NCI-H1417 (cell line): ENCODE measurements at places on chromosomes 5 and 9.

DNA sequence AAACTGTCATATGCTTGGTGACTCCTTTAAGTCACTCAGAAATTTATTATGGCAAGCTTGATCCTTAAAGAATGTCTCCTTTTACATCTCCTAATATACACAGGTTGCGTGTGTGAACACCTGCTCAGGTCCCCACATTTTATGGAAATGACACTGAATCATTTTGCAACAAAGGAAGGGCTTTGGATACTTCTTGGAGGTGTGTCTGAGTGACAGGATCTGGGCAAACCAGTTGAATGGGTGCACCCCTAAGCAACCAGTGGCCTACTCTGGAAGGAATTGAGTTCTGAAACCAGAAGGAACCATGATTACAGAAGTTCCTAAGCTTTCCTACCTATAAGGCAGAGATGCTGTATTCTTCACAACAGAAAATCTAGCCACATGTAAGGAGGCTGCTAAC lies 483.9 kb upstream of the KLF4 start:
- no peak for DNase-seq

- DNase-seq = no peak
Measured at GRCh38 chr5:39570403-39571027, 145.7 kb upstream of the DAB2 start.

- no peak for DNase-seq
Measured at GRCh38 chr5:136115183-136115865, 17.3 kb upstream of the SMAD5 start.

GRCh38 chr5:180808461-180809000 lies 5.9 kb upstream of the MGAT1 start:
- DNase-seq = no peak

- DNase-seq = no peak
Measured at GRCh38 chr5:159746707-159747106, 169.6 kb upstream of the ADRA1B start.

GRCh38 chr5:142016556-142016955 lies 3.7 kb upstream of the GNPDA1 start:
- DNase-seq = no peak

GRCh38 chr5:128144491-128144890 lies 60.9 kb downstream of the SLC12A2 start:
- no peak for DNase-seq

DNA sequence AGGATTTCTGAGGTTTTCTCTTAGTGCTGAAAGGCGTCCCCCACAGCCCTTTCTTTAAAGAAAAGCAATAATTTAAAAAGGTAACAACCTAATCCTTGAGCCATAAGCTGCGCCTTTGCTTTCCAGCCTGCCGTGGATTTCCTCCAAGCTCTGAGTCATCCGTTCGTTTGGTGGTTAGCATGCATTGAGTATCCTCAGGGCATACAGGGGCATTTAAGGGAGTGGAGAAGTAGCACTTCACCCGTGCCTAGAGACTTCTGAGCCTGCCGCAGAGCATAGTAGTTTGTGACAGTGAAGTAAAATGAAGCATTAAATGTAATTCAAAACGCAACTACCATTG lies 892 bp upstream of the TNC start:
- peak; percentile 45 for DNase-seq

- DNase-seq = peak; percentile 77
Measured at GRCh38 chr5:79857714-79858409, 133.2 kb downstream of the MTX3 start.

DNA sequence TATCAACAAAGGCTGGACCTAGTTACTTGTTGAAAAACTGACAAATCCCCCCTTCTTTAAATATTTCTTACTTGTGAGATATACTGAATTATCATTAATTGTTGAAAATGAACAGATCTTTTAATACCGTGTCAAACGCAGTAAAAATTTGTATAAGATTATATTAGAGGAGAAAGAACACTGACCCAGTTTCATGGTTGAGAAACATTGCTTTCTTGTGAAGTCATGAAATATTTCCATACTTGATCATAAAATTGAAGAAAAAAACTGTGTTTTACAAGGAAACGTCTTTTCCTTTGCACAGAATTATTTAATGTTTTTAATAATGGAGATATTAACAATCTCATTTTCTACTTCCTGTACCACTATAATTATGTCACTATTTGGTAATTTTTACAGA lies 45.8 kb downstream of the MOCS2 start:
- no peak for DNase-seq

- DNase-seq = no peak
Measured at GRCh38 chr5:18090177-18090576, 455.9 kb downstream of the TAF11L14 start.

DNA sequence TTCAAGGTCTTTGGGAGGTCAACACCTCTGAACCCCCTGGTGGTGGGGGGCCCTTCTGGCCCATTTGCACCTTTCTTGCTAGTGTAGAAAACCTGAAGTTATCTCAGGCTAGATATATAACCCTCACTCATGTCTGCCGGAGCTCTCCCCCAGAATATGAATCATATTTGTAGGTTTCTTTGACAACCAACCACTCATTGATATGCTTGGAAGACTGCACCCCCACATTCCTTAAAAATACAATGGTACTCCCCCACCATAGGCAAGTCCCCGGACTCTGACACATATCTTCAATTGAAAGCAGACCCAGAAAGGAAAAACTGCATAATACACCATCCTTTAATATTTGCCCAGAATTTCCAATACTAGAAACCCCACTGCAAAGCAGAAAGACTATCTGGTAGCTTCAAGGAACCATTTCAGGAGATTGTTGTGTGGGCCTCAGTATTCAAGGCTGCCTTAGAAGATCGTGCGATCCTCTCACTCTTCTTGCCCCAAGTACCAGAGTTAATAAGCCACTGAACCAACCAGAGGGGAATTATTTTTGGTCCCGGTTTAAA lies 978 bp upstream of the UBE2B start:
- no peak for DNase-seq

GRCh38 chr5:52449516-52449915 lies 338.2 kb upstream of the ITGA1 start:
- no peak for DNase-seq

DNA sequence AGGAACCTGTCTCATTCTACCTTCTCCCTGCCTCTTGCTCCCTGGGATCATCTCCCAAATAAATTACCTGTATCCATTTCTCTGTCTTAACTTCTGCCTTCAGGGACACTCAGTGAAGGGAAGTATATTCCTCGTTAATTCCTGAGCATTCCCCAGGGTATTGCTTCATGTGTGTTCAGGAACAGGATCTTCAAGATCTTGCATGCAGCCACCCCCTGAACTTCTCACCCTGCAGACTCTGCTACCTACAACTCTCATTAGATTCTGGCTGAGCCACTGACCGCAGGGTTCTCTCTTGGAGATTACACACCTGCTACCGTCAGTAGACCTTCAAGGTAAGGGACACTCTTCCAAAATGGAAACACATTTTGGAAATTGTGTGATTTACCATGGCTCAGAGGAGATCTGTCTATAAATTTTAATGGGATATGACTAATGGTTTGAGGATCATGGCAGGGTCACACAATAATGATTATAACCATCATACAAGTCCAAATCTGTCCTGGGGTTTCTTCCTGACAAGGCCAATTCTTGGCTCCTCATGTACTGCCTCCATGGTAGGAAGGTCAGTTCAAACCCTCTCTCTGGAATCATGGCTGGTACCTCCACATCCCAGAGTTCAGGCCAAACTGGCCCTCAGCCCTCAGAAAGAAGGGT lies 38.9 kb upstream of the UGCG start:
- DNase-seq = no peak

DNA sequence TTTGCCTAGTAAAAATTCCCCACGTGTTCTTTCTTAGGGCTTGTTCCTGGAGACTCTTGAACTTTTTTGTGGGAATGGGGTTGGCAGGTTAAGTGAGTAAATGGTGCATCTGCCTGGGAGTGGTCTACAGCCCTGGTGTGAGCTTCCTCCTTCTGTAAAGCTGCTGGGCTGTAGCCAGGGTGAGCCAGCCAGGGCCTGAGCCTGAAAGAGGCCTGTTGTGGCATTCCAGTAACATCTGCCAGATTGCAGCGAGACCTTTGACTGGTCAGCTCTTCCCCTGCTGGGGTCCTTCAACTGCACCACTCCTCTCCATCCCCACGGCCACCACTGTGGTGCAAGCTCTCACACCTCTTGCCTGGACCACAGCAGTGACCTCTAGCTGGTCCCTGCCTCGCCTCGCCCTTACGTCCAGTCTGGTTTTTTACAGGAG lies 47.5 kb downstream of the SLC22A5 start:
- DNase-seq = no peak

GRCh38 chr5:145811834-145812625 lies 23.1 kb downstream of the PRELID2 start:
- peak; percentile 26 for DNase-seq

- DNase-seq = peak; percentile 48
Measured at GRCh38 chr5:91928754-91929521, 545.8 kb upstream of the ARRDC3 start.

- no peak for DNase-seq
Measured at GRCh38 chr5:139974661-139975060, 68.4 kb downstream of the NRG2 start.

GRCh38 chr5:82885627-82886389 lies 191.4 kb downstream of the TMEM167A start:
- DNase-seq = no peak

GRCh38 chr9:74496819-74497747 lies at the start of gene RORB:
Gene RORB (plus strand): TSS chr9:74497335. CDS start chr9:74497977, 642 bp downstream.
- peak; percentile 39 for DNase-seq

GRCh38 chr5:75588666-75589065 lies 22.6 kb upstream of the ANKDD1B start:
- DNase-seq = no peak

DNA sequence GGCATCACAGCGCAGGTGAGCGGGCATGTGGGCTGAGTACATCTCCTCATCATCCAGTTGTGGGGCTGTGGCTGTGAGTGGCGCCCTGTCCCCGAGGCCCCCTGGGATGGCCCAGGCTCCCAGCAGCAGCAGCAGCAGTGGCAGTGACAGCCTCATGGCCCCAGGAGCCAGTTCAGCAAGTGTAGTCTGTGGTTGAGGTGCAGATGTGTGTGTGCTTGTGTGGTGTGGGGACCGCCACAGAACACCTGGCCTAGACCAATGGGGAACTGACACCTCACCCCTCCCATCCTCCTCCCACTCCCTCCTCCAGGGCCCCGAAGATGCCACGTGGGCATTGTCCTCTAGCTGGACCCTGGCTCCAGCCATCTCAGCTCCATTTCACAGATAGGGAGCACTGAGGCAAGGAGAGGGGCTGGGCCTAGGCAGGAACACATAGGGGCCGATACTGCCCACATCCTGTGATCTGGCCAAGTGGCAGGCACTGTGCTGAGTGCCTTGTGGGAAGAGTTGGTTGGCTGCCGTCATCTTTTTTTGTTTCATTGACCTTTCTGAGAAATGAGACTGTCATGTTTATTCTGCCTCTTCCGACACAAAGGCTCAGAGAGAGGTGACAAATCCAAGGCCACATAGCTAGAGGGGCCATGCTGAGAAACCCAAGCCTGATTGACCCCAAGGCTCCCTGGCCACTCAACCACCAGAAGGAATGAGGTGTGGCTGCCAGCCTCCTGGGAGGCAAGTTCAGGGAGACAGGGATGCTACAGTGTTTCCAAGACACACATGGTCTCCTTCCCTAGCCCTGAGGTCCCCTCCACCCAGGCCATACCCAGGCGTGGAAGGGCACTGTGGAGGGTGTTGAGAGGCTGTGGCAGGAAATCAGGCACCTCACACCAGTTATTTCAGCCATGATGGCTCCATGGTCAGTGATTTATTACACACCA lies at the start of gene MZB1:
TSS of gene MZB1 (minus strand) at position 213 of the 938 bp plus-strand sequence. CDS start at position 156, 57 bp downstream.
- no peak for DNase-seq

- DNase-seq = peak; percentile 80
Measured at GRCh38 chr5:56319526-56320181, 86.5 kb upstream of the ANKRD55 start.

GRCh38 chr9:4020038-4020754 lies 279.7 kb downstream of the GLIS3 start:
- DNase-seq = peak; percentile 71

- DNase-seq = no peak
Measured at GRCh38 chr5:147859962-147860640, 18.4 kb upstream of the SCGB3A2 start.

DNA sequence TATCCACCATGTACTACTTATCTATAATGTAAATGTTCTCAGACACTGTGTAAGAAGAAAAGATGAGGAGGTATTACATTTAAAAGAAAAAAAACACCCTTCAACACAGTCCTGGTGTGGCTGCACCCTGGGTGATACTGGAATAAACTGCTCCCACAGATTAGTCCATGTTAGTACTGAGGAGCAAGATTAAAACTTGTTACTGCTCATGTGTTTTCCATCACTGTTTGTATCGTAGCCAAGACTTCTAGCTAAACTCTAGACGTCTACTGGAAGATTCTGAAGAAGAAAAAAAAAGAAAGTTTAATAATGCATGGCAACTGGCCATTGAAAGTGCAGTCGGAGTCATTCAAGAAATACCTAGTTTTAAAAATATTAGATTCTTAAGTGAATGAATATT lies at the start of gene ASPN:
TSS of gene ASPN (minus strand) at position 178 of the 400 bp plus-strand sequence.
- no peak for DNase-seq

DNA sequence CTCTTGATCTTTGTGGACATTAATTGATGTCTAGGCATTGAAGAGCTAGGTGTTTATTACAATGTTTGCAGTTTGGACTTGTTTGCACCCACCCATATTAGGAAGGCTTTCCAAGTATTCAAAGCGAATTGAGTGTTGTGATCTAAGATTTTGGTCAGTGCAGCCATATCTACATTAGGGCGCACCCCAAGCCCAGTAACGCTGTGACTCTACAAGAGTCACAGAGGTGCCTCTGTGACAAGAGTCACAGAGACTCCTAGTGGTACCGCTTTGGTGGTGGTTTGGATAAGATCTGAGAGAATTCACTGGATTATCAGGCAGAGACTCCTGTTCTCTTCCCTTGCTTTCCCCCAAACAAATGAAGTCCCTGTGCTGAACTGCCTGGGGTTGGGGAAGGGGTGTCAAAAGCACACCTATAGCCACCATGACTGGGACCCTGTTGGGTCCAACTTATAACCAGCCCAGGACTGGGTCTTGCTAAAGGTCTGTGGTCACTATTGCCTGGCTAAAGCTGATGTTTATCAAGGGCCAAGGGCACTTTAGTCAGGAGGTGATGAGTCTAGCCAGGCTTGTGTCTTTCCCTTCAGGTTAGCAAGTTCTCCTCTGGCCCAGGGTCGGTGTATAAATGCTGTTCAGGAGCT lies 114.1 kb upstream of the RIOK2 start:
- peak; percentile 26 for DNase-seq

DNA sequence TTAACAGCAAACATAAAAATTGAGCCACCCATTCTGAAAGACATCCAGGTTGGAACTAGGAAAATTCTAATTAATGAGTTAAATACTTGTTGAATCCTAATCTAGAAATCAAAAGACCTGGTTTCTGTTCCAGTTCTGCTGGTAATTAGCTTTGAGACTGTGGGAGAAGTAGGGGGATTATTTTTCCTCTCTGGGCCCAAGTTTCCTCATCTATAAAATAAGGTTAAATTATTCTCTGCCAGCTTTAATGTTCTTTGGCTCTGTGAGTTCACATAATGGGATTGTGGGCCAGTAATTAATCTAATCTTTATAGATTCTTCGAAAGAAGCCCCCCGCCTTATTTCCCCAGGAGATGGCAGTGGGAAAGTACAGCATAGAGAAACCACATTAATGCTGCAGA lies 104.6 kb downstream of the ENC1 start:
- DNase-seq = no peak

GRCh38 chr9:110332766-110333165 lies 4.9 kb downstream of the TXNDC8 start:
- DNase-seq = no peak
